ENCODE measurements at places on chromosomes 13 and 19. TPM values are rescaled to one million over a fixed set of nuclear protein-coding genes. Genes with fewer than 3 reads are reported as not detected.

Gene STK24
- 86.2 TPM for total RNA-seq

Gene ZNF540
- total RNA-seq: not detected

Gene CERS1
- total RNA-seq: 0.53 TPM

Gene ERICH4
- not detected for total RNA-seq

Gene B3GLCT
- 13.0 TPM for total RNA-seq

Gene PRSS57
- not detected for total RNA-seq

Gene WDR88
- not detected for total RNA-seq

Gene ZNF578
- total RNA-seq: 2.0 TPM

Gene MATK
- not detected for total RNA-seq

Gene TRIP10
- total RNA-seq: 57.1 TPM

Gene ACTMAP
- 3.6 TPM for total RNA-seq

Gene DCT
- total RNA-seq: not detected

Gene ZNF667
- total RNA-seq: 0.94 TPM

Gene ZNF264
- 19.5 TPM for total RNA-seq

Gene PRR20B
- total RNA-seq: not detected

Gene CEACAM4
- total RNA-seq: not detected

Gene NCR1
- total RNA-seq: not detected

Gene PLK5
- not detected for total RNA-seq

Gene KLF1
- not detected for total RNA-seq

Gene FLT1
- 74.6 TPM for total RNA-seq

Gene MYH14
- 0.27 TPM for total RNA-seq

Gene LAIR1
- total RNA-seq: not detected

Gene CACNG7
- not detected for total RNA-seq

Gene MYO1F
- total RNA-seq: 0.07 TPM

Gene TMEM91
- total RNA-seq: 10.5 TPM

Gene ODAD3
- total RNA-seq: 0.60 TPM

Gene CGB1
- total RNA-seq: not detected

Gene NOVA2
- total RNA-seq: 9.7 TPM

Gene PABPC3
- total RNA-seq: 0.05 TPM

Gene USHBP1
- total RNA-seq: 23.6 TPM

Gene ATP4B
- total RNA-seq: not detected

Gene SHISA7
- not detected for total RNA-seq

Gene DOHH
- total RNA-seq: 35.4 TPM

Gene SBK3
- total RNA-seq: 0.39 TPM

Gene UBL3
- 8.1 TPM for total RNA-seq

Gene TPTE2
- total RNA-seq: not detected

Gene PRR19
- 0.27 TPM for total RNA-seq

Gene ZNF813
- 3.8 TPM for total RNA-seq

Gene LRRC63
- total RNA-seq: not detected

Gene ZNF611
- 11.3 TPM for total RNA-seq

Gene C19orf73
- 3.3 TPM for total RNA-seq

Gene DNMT1
- total RNA-seq: 127 TPM

All from mammary microvascular endothelial cell (primary cell).